ENCODE measurements at places on chromosomes 4 and X. TPM values are rescaled to one million over a fixed set of nuclear protein-coding genes. Genes with fewer than 3 reads are reported as not detected.
A peak's percentile ranks its signal among the peaks of the same experiment; 100 is the strongest.

GRCh38 chr4:82360298-82361177 is 13.3 kb downstream of the HNRNPD start:
- H3K36me3 ChIP-seq, result peaks cover 75% of the 10 kb centered on the region
- no peak overlapping the region for H3K4me3 ChIP-seq
- no peak for DNase-seq
- H3K27ac ChIP-seq, result peak overlapping the region; percentile 6
- no peaks in the 10 kb centered on the region for H3K27me3 ChIP-seq
- H3K4me1 ChIP-seq, result peaks cover 87% of the 10 kb centered on the region

- no peaks in the 10 kb centered on the region for H3K36me3 ChIP-seq
- peaks cover 14% of the 10 kb centered on the region for H3K4me1 ChIP-seq
- no peaks in the 10 kb centered on the region for H3K27me3 ChIP-seq
- no peak overlapping the region for H3K4me3 ChIP-seq
These were observed 118.8 kb downstream of the FAM13A start for GRCh38 chr4:88938138-88938537.

DNA sequence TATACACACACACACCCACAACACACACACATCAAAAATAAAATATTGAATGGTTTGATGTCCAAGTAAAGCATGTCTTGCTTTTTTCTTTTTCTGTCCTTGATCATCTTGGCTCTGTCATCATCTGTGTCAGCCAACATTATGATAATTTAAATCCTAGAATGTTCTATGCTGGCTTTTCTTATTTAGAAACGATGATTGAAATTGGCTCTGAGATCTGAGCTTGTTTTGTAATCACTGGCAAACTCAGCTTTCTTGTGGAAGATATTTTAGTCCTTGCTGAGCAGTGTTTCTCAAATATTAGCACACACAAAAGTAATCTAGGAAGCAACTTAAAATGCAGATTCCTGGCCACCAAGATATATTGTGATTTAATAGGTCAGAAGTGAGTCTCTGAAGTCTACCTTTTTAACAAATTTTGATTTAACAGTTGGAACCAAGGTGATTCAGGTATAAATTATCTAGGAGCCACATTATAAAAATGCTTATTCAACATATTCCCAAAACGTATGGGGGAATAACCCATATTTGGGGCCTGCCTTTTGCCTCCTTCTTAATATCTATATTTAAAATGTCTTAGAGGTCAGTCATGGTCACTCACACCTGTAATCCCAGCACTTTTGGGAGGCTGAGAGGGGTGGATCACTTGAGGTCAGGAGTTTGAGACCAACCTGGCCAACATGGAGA is 24.0 kb upstream of the DSPP start:
- peaks cover 3% of the 10 kb centered on the region for H3K4me1 ChIP-seq
- no peak overlapping the region for H3K27ac ChIP-seq
- no peaks in the 10 kb centered on the region for H3K36me3 ChIP-seq
- H3K4me3 ChIP-seq, result no peak overlapping the region

DNA sequence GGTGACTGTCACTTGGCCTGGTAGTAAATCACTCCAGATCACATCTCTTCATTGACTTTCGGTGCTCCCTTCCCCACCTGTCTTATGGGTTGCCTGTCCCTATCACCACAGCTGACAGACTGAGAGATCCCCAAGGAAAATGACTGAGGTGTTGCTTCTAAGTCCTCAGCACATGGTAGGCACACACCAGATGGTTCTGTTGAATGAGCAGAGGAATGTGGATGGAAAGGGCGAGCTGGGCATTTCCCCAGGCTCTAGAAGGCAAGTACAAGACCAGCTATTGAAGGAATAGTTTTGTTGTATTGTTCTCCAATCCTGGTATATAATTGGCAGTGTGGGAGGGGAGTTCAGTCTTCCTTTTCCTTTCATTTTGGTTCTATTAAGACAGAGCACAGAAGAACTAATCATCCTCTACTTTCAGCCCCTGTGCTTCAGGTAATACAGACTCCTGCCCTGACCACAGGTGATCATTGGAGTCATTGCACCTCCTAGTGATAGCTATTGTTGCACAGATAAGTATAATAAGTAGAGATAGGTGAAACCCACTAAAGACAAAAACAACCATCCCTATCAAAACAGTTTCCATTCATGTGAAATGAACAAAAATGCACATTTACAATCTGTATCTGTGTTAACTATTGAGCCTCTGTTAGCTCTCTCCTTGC is 158.6 kb downstream of the TRAM1L1 start:
- H3K4me1 ChIP-seq, result no peaks in the 10 kb centered on the region
- no peaks in the 10 kb centered on the region for H3K36me3 ChIP-seq
- no peak overlapping the region for H3K4me3 ChIP-seq
- no peak for DNase-seq

DNA sequence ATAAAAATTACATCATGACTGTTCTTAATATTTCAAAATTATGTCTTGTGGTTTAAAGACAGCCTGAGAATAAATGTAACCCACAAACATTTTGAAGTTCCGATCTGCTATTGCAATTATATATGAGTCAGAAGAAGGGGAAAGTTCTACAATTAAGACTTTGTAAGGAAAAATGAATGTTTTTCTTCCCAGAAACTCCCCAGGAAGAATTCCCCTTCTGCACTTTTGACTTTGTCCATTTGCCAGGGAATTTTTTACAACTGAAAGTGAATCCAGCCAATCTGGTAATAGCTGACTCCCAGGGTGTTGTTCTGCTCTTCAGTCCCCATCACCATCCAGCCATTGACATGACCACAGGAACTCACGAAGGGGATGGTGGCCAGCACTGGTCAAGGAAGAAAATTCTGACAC is 61.6 kb upstream of the NOCT start:
- H3K4me3 ChIP-seq, result no peak overlapping the region
- peaks cover 13% of the 10 kb centered on the region for H3K27me3 ChIP-seq
- no peak for DNase-seq

DNA sequence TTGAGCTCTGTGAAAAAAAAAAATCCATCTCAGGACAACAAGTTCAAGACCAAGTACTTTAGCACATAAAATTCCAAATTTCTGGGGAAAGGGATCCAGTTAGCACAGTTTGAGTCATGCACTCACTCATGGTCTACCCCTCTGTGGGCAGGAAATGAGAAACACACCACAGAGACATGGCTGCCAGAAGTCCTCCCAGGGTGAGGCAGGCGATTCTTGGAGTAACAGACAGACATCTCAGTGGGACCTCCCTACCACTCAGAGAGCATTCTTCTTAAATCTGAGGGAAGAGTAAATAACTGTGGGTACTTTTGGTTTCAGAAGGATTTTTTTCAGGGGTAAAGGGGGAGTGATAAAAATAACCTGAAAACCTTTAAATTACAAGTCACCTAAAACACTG is 14.1 kb downstream of the CXCL1 start:
- no peak overlapping the region for H3K4me3 ChIP-seq
- H3K36me3 ChIP-seq, result no peaks in the 10 kb centered on the region
- DNase-seq, result no peak
- H3K27me3 ChIP-seq, result peaks cover 4% of the 10 kb centered on the region
- no peak overlapping the region for H3K27ac ChIP-seq

DNA sequence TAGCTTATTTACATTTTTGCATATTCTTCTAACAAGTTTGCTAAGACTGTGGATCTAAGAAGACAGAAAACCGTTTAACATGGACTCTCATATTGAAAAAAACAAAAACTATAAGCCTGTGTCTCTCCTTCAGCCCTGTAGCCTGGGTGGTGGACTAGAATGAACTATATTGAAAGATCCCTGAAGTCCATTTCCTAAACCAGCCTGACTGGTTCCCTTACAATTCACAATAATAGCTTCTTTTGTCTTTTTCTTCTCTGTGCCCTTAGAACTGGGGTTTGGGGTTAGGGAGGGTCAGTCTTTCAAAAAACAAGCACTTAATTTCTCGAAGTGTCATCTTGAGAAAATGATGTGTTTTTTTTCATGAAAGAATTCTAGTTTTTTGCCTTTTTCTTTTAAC is 59.0 kb downstream of the GSTCD start:
- DNase-seq, result no peak
- H3K4me3 ChIP-seq, result no peak overlapping the region
- no peaks in the 10 kb centered on the region for H3K27me3 ChIP-seq
- H3K4me1 ChIP-seq, result no peaks in the 10 kb centered on the region

The GNRHR gene
- not detected for total RNA-seq

DNA sequence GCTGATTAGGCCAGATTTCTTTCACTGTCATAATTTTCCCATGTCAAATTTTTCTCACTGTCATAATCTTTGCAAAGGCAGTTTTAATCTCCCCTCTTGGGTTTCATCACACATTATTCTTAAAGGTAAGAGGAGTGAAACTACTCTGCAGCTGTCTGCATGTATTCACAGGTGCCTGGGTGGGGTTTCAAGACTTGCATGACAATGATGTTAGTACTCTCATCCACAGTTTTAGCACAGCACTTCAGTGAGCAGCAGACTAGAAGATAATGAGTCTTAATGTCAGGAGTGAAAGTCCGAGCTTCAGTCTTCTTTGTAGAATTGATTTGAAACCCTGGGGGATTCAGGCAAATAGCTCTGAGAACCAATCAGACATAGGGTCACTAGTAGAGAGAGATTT is 182.5 kb upstream of the GALNT7 start:
- H3K4me1 ChIP-seq, result no peaks in the 10 kb centered on the region
- H3K27ac ChIP-seq, result no peak overlapping the region
- H3K27me3 ChIP-seq, result no peaks in the 10 kb centered on the region
- no peak overlapping the region for H3K4me3 ChIP-seq
- no peak for DNase-seq

- no peaks in the 10 kb centered on the region for H3K4me1 ChIP-seq
- H3K27me3 ChIP-seq, result peaks cover 10% of the 10 kb centered on the region
- DNase-seq, result no peak
- no peaks in the 10 kb centered on the region for H3K36me3 ChIP-seq
- H3K4me3 ChIP-seq, result no peak overlapping the region
- no peak overlapping the region for H3K27ac ChIP-seq
These were observed 5.1 kb upstream of the OCRL start for GRCh38 chrX:129534816-129535578.

DNA sequence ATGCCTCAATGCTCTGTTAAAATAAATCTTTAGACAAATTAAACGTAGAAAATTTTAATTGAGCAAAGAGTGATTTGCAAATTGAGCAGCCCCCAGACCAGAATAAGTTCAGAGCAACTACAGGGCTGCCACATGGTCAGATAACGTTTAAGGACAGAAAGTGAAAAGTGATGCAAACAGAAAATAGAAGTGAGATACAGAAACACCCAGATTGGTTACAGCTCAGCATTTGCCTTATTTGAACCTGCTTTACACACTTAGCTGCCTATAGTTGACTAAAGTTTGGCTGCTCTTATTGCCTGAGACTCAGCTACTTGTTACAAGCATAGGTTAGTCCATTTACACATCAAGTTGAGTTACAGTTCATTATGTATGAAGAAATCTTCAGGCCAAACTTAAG is 1800.8 kb upstream of the PCDH10 start:
- DNase-seq, result no peak
- no peak overlapping the region for H3K27ac ChIP-seq
- no peaks in the 10 kb centered on the region for H3K36me3 ChIP-seq

The SPIN2A gene
- total RNA-seq, result 0.63 TPM

- no peak for DNase-seq
- no peak overlapping the region for H3K4me3 ChIP-seq
- H3K36me3 ChIP-seq, result peaks cover 52% of the 10 kb centered on the region
- no peaks in the 10 kb centered on the region for H3K27me3 ChIP-seq
- H3K27ac ChIP-seq, result no peak overlapping the region
- H3K4me1 ChIP-seq, result no peaks in the 10 kb centered on the region
These were observed 60.5 kb upstream of the MCUB start for GRCh38 chr4:109499513-109499912.

The UGT2B15 gene
- not detected for total RNA-seq

DNA sequence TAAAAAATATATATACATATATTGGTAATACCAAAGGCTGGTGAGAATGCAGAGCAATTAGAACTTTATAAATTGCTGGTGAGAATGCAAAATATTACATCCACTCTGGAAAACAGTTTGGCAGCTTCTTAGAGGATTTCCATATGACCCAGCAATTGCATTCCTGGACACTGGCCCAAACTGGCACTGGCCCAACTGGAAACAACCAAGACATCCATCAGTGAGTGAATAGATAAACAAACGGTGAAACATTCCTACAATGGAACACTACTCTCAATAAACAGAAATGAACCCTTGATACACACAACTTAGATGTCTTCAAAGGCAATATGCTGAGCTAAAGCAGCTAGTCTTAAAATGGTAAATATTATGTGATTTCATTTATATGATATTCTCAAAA is 524.2 kb downstream of the IQCM start:
- H3K4me3 ChIP-seq, result no peak overlapping the region
- no peaks in the 10 kb centered on the region for H3K27me3 ChIP-seq
- H3K4me1 ChIP-seq, result no peaks in the 10 kb centered on the region
- no peak overlapping the region for H3K27ac ChIP-seq
- DNase-seq, result no peak

DNA sequence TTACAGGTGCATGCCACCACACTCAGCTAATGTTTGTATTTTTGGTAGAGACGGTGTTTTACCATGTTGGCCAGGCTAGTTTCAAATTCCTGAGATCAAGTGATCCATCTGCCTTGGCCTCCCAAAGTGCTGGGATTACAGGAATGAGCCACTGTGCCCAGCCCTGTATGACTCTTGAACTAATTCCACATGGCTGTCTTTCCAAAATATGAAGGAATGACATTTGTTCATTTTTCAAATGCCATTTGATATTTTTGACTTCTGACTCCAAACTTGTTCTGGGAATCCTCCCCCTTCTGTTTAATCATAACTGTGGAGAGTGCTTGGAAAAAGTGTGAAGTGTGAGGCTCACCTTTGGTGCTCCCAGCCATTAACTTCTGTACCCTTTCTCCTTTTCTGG is 119.2 kb downstream of the NHS start:
- H3K4me1 ChIP-seq, result no peaks in the 10 kb centered on the region
- no peak for DNase-seq
- no peaks in the 10 kb centered on the region for H3K36me3 ChIP-seq
- no peaks in the 10 kb centered on the region for H3K27me3 ChIP-seq
- no peak overlapping the region for H3K4me3 ChIP-seq

- H3K4me1 ChIP-seq, result no peaks in the 10 kb centered on the region
- H3K36me3 ChIP-seq, result no peaks in the 10 kb centered on the region
- H3K4me3 ChIP-seq, result no peak overlapping the region
- no peak for DNase-seq
- H3K27me3 ChIP-seq, result no peaks in the 10 kb centered on the region
These were observed 142.3 kb downstream of the LAS1L start for GRCh38 chrX:65392284-65392683.

GRCh38 chr4:5460106-5460801 is 248.1 kb downstream of the EVC2 start:
- H3K4me1 ChIP-seq, result no peaks in the 10 kb centered on the region
- no peak for DNase-seq
- no peak overlapping the region for H3K27ac ChIP-seq
- H3K27me3 ChIP-seq, result no peaks in the 10 kb centered on the region
- no peak overlapping the region for H3K4me3 ChIP-seq
- no peaks in the 10 kb centered on the region for H3K36me3 ChIP-seq

The PWWP3B gene
- not detected for total RNA-seq

All from activated CD8-positive, alpha-beta T cell treated with anti-CD3 and anti-CD28 coated beads, Interleukin-2, amount 10 ng/mL, durations not matched to agents 7 days and 5 days (primary cell).